Stimulated activated CD4-positive, alpha-beta T cell treated with anti-CD3 and anti-CD28 coated beads, TNF-alpha, amount 100 ng/mL, for 24 hours (primary cell): ENCODE measurements at places on chromosomes 6 and 20.

DNA sequence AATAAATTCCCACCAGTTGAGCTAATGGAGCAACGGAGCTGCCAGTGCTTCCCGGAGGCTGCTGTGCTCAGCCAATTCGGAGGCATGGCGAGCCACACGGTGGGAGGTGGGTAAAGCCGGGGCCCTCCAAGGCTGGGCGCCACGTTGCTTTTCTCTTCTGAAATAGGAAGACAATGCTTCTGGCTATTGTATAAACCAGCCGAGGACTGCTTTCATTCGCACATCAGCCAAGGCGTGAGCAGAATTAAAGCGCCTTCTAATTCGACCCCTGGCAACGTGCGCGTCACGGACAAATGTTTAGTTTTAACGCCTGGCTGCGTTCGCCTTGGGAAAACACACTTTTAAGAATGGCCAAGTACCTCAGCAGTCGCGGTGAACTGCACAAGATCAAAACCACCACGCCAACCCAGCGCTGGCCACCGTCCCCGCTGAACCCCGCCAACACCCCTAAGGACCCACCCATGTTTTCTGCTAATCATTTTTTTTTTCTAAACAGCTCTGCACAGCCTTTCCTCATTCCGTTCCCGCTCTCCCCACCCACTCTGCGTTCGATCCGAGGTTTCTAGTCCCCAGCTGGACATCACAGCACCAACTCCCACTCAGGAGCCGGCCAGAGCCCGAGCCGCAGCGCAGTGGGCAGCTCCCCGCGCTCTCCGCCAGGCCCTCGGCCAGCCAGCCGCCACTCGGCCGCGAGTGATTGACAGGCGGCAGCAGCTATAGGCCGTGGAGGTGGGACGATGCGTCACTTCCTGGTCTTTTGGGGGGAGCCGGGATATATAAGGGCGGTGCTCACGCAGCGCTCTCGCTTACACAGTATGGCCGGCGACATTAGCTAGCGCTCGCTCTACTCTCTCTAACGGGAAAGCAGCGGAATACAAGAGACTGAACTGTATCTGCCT, at the start of gene AMD1:
AMD1 (plus strand) TSS at position 805 of the 899 bp plus-strand sequence. CDS start 321 bp downstream, outside the sequence.
- peak; percentile 91 for DNase-seq

DNA sequence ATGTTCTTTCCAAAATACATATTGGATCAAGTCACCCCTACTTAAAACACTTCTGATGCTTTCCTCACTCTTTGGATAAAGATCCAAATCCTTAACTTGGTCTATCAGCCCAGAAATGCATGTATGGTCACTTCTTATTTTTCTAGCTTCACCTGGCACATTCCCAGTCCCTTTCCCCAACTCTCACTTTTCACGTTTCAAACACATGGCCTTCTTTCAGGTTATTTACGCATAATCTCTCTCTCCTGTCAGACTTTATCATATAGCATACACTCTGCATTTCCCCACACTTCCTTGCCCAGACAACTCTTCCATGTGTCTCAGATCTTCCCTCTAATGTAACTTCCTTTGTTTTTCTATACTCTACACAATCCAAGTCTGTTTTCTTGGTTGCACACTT, 12.8 kb downstream of the PHIP start:
- DNase-seq: no peak

DNA sequence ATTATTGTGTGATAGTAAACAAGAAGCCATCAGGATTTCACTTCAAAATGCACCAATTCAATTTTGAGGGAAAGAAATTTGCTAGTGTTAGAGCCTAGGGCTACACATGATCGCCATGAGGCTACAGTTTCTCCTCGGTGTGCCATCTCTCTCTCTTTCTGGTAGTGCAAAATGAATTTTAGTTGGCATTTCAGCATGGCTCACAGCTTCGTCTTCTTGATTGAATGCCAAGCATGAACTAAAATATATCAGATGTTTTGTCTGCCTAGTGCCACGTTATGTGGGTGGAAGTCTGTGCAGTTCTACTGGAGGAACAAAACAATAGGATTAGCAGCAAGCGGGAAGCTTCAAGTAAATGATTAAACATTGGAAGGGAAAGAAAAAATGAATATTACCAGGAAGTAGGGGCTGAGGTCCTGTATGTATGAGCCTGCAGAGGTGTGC, 6.8 kb upstream of the MRAP2 start:
- no peak for DNase-seq

DNA sequence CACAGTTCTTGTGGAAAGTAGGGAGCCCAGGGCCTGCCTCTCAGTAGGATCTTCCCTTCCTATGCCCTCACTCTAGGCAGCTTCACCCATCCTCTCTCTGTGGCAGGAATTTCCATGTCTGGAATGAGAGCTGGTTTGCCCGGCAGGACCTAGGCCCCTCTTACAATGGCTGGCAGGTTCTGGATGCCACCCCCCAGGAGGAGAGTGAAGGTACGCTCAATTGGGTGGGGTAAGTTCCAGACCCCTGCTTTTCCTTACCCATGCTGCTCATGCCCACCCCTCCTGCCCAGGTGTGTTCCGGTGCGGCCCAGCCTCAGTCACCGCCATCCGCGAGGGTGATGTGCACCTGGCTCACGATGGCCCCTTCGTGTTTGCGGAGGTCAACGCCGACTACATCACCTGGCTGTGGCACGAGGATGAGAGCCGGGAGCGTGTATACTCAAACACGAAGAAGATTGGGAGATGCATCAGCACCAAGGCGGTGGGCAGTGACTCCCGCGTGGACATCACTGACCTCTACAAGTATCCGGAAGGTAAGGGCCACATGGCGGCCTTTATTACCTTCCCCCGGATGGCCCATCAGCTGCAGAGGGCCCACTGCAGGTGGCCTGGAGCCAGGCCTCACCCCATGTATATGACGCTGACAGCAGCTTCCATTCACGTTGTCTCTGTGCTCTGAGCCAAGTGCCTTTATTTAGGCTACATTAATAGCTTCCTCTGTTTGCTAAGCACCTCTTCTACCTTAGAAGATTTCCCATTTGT, 22.8 kb downstream of the TGM6 start:
- no peak for DNase-seq

DNA sequence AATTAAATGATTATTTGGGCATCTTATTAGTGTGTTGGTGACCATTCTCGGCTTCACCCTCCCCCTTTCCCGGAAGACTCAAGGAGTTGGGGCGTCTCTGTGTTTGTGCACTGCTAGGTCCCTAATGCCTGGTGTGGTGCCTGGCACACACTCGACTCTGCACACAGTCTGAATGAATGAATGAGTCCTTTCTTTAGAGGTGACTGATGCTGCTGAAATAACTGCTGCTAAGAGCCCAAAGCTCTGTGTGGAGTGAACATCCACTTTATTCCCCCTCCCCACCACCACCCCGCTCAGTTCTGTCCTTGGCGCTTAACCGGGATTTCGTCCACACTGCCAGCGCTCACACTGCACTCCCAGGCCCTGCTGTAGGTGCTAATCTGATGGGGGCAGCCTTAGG, 1.2 kb upstream of the PHACTR3 start:
- DNase-seq: no peak
